ENCODE measurements at places on chromosomes 11 and 22.
A peak's percentile ranks its signal among the peaks of the same experiment; 100 is the strongest.

DNA sequence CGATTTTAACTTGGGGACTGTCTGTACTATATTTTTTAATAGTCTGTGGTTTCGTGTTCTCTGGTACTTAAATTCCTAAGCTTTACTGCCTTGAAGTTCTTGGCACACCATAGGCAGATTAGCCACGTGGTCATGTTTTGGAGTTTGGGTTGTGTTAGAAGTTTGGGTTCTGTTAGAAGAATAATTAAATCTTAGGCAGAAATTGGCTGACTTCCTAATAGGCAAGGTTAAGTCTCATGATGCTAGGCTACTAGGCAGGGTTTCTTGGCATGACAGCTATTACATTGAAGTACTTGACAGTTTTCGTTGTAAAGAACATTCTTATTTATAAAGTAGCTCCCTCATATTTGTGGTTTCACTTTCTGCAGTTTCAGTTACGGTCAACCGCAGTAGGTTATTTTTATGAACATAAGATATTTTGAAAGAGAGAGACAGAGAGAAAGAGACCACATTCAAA is 30.0 kb upstream of the MMP7 start:
- no peak for DNase-seq

- no peak for DNase-seq
Measured at GRCh38 chr11:82462608-82463242, 270.9 kb downstream of the FAM181B start.

- no peak for DNase-seq
Measured at GRCh38 chr22:35913925-35914324, 114.7 kb downstream of the RBFOX2 start.

DNA sequence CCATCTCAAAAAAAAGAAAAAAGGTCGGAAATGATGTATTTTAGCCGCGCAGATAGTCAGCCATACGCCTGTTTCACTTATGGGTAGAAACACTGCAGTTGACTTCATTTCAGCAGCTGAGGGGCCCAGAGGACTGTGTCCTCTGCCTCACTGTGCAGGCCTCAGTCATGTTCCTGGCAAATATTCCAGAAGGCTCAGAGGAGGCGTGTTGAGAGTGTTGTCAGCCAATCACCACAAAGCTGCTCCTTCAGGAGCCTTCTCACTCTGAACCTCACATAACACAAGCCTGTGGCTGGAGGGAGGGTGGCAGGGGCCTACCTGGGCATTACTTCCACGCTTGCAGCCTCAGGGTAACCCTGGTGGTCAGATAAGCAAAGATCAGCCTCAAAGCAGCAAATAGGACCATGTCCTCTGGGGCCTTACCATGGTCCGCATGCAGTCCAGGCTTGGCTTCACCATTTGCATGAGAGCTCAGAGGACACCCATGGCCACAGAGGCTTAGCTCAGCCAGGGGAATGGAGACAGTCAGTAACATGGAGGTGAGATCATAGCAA is 17.3 kb upstream of the TREH start:
- DNase-seq = no peak

DNA sequence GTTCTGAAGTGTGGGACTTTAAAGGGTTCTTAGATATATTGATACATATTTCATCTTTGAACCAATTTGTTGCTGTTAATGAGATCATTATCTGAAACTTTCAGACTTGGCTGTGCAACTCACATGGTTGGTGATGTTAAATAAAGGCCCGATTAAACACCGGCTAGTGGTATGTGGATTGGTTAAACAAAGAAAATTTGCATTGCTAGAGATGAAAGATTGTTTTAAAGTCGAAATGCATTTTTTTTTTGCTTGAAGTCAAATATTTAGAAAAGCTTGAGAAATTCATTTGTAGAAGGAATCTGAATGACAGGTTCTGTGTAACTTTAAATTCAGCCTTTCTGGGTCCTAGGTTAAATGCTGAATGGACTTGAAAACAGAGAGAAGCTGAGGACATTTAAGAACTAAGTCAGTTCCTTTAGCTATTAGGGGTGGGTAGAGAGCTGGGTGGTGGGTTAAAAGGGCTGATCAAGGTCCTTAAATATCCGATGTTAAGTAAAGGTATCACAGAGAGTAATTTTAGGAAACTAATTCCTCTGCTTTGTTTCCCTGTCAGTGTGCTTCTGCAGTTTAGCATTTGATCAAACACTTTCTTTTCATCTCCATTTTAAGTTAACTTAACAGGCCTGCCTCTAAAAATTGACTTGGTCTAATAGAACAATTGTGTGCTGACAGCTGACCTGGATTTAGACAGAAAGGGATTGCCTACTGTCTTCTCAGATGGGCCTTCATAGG is 4.5 kb downstream of the ZNRF3 start:
- DNase-seq = no peak

GRCh38 chr22:32904044-32904443 is 102.5 kb downstream of the TIMP3 start:
- DNase-seq = peak; percentile 62

DNA sequence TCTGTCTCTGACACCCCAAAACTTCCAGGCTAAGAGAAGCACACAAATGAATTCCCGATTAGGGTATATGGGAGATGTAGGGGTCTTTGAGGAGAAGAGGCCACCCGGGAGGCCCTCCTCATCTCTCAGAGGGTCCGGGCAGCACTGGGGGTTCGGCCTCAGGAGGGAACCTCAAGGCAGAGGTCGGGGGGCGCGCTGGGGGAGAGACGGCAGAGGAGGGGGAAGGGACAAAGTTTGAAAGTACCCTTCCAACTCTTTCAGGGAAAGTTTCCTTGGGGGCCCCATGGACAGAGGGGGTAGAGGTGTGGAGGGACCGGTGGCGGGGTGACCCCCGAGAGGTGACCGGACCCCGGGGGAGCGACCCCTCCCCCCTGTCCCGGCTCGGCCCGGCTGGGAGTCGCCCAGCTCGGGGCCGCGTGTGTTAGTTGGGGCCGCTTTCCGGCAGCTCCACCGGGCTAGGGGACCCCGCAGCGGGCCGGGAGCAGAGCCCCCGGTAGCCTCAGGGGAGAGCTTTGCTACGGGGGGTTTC is 3.3 kb upstream of the GCAT start:
- peak; percentile 35 for DNase-seq

DNA sequence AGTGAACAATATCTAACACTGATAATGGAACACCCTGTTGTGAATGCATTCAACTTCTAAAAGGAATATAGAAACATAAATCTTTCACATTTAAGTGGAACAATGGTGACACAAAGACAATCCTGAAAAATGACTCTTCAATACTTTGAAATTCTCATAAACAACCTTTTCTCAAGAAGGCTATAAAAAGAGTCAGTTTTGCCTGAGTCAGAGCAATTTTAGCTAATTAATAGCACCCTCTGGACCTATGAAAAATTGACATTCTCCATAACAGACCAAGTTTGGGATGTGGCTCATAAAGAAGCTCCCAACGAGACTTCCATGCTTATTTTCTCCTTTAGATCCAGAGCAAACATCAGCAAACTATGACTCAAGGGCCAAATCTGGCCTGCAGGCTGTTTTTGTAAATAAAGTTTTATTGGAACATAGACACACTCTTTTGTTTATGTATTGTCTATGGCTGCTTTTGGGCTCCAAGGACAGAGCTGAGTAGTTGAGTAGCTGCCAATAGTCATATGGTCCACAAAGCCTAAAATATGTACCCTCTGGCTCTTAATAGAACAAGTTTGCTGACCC is 108.0 kb downstream of the MAML2 start:
- DNase-seq = no peak

DNA sequence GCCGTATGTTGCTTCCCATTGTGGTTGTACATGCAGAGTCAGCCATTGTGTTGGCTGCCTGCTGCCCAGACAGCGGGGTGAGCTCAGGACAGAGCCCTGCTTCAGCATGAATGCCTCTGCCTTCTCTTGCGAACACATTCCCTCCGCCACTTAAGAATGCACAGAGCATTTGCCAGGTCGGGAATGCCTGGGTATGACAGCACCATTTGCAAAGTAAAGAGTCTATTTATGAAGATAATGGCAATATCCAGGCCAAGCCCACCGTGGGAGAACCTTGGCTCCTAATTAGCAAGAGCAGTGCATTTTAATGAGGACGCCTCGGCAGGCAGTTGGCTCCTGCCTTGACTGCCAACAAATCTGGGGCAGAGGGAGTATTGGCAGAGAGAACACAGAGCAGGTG is 62.5 kb upstream of the SORL1 start:
- DNase-seq = peak; percentile 78

DNA sequence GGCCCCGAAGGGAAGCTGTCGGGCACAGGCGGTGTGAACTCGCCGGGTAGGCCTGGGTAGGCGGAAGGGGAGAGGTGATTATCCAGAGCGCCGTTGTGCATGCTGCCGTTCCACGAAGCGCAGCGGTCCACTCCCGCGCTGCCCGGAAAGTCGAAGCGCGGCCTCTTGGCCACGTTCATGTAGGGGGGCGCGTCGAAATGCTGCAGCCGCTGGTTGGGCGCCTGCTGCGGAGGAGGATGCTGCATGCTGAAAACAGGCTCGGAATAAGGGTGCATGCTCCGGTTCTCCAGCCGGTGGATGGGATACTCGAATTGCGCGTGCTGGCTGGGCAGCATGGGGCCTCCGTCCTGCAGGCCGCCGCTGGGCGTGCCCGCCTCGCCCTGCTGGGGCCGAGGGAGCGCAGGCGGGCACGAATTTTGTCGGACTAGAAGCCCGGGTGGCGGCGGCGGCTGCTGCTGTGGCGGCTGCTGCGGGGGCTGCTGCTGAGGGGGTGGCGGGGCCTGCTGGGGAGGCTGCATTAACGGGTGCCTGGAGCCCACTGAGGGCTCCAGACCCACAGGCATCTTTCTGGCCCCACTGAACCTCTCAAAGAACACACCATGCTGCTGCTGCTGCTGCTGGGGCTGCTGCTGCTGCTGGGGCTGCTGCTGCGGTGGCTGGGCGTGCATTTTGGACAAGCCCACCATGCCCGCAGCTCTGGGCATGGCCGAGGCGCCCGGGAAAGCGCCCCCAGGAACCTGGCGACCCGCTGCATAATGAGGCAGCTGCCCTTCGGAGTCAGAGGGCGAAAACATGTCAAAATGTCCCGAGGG is 2.3 kb downstream of the MN1 start:
- DNase-seq = no peak

- DNase-seq = no peak
Measured at GRCh38 chr22:32591620-32592019, 117.0 kb downstream of the FBXO7 start.
